ENCODE measurements at places on chromosomes 7 and 10.

DNA sequence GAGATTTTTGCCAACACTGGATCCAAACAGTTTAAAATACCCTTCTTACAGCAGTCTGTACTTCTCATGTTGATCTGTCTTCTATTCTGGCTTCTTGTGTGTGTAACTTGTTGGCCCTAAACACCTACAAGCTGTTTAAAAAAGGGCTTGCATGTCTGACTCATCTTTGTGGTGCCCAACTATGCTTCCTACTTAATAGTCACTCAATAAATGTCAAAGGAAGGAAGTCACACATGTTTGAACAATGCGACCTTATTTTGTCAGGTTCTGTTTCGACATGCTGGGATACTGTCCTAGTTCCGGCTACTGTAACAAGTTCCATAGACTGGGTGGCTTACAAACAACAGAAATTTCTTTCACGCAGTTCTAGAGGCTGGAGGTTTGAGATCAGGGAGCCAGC lies 9.4 kb upstream of the GRK5 start:
- no peak for DNase-seq

- DNase-seq = no peak
These were observed 517.8 kb downstream of the GRID1 start for GRCh38 chr10:85848756-85849155.

DNA sequence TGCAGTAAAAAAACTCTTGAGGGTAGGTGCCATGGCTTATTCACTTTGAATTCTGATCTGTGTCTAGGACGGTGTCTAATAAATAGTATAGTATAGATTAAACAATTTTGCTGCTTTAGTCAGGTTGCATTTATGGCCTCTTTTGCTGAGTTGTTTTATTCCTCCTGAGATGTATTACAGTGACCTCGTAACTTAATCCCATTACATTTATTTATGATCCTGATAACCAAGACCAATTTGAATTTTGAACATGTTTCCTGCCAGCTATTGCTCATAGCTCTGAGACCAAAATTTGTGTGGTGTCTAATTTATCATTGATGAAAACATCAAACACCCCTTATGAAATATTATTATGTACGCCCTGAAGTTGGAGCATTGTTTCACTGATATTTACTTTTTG lies 381.9 kb upstream of the SEMA3C start:
- DNase-seq = no peak

- DNase-seq = no peak
These were observed 69.6 kb upstream of the HPS1 start for GRCh38 chr10:98516352-98516751.

DNA sequence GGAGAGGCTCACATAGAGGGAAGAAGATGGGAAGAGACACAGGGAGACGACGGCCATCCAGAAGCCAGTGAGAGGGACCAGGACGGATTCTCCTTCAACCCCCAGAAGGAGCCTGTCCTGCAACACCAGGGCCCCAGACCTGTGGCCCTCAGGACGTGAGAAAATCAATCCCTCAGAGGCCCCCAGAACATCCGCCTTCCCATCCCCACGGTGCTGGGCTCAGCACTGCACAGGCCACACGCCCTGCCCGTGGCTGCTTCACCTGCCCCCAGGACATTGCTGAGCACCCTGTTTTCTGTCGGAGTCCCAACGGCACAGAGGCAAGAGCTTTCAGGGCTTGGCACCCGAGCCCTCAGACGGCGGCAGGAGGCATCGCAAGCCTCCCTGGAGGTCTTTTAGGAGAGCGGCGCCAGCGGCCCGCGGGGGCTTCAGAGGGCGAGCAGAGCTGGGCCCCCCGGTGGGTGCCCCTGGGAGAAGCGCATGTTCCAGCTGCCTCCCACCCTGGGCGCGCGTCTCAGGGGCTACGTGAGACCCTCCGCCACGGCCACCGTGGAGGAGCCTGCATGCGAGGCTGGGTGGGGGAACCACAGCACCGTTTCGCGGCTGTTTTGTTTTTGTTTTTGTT lies 42.8 kb downstream of the PDGFA start:
- DNase-seq = no peak

- no peak for DNase-seq
These were observed 13.9 kb downstream of the ARHGAP22 start for GRCh38 chr10:48590945-48591344.

DNA sequence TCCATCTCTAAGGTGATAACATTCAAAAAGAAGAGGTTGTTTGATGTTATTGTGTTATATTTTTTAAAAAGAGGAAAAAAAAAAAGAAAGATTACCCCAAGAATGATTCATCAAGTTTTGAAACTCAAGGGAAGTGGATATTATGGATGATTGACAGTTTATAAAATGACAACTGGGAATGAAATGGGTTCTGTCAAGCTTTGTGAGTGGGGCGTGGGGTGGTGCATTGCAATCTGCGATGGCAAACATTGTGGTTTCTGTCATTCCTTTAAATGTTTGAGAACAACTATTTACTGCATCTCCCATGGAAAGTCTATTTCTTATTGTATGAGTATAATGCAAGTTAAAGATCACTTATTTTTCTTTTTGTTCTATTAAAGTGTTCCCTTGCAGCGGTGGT lies 297.0 kb downstream of the CCDC3 start:
- DNase-seq = no peak

DNA sequence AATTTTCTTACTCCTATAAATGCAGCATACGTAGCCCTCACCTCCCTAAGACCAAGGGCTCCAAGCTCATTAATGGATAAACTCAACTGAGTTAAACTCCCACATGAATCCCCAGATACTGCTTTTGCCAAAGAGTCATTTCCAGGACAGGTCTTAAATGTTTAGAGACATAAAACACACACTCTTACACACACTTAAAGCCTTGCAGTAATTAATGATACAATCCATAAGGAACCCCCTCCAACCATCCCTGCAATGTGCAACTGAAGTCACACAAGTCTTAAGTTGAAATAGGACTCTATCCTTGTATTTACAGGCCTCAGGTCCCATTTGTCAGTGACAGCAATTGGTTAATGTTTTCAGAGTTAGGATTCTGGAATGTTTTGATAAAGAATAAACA lies 194.1 kb downstream of the FANK1 start:
- no peak for DNase-seq

Data from SW 1271 (cell line).